ENCODE measurements at places on chromosomes 2 and 18.

GRCh38 chr2:142748559-142749099, 128.8 kb upstream of the KYNU start:
- no peak for DNase-seq

DNA sequence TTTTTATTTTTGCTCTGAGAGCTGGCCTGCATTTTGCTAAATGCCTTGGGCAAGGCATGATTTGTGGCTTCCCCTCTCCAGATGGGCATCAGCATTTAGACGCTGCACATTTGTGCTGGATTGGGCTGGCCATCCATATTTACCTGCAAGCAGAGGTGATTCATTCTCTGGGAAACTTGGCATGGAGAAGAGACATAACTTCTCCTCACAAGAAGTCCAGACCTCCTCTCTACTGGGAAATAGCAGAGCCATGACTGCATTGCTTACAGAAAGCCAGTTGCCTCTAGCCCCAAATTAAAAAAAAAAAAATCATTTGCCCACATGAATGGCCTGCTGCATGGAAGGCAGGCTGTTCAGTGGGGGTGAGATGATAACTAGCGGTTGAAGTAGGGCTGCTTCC, 120.1 kb downstream of the ACTR3 start:
- no peak for DNase-seq

GRCh38 chr18:6576718-6577375, 152.7 kb upstream of the ARHGAP28 start:
- DNase-seq: no peak

DNA sequence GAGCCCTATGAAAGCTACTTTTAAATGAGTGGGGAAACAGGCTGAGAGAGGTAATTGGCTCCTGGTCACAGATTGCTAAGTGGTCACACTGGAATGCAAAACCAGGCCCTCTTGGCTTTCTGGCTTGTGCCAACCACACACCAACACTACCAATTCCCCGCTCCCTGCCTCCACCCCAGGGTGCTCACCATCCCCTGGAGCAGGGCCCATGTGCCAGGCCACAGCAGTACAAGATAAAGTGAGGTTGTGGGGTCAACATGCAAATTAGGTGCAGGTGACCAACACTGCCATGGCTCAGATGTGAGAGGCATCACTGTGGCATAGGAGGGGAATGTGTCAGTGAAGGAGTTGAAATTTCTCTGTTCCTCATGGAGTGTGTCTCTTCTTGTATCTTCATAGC, 312.5 kb downstream of the MYCN start:
- DNase-seq: no peak

DNA sequence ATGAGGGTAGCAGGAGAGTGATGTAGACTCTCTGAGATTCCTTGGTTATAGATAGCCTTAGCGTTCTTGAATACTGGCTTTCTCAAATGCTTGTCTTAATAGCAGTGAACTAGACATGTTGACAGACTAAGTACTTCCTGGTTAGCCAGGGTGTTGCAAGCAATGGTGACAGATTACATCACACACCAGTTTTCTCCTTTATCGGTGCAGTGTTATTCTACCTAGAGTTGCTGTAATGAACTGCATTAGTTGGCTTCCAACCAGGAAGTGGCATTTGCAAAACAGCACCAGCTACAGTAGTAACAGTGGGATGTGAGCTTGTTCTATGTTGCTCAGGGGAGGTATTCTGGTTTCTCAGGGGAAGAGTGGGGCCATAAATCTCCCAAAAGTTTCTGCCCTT, 582.2 kb upstream of the DDX18 start:
- DNase-seq: no peak

- DNase-seq: no peak
These were observed 213.2 kb downstream of the RBM43 start for GRCh38 chr2:151048331-151049054.

DNA sequence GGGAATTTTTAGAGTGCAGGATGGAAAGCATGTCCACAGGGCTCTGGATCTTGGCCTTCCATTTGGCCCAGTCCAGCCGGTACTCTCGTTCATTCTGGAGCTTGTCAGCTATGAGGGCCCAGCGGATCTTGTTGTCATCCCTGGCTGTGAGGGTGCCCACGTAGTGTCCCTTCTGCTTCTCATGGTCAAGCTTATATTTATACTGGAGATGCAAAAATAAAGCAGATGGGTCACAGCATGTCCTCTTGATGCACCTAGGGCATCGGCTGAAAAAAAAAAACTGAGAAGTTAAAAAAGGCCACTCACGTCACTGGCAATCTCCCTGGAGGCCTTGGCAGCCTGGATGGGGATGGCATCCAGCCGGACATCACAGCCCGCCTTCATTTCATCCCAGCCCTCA, 160.5 kb downstream of the RIF1 start:
- DNase-seq: no peak

DNA sequence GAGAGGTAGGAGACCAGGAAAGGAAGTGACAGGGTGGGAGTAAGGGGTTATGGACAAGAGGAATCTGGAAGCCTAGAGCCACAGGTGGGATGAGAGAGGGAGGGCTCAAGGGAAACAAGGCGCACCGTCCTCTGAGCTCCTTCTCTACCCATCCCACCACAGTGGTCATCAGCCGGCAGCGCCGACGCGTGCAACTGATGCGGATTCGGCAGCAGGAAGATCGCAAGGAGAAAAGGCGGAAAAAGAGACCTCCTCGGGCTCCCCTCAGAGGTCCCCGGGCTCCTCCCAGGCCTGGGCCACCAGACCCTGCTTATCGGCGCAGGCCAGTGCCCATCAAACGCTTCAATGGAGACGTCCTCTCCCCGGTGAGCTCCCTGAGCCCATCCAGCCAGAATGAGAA, 5.2 kb downstream of the TMEM198 start:
- DNase-seq: no peak

- DNase-seq: no peak
These were observed 372.7 kb downstream of the FBXO15 start for GRCh38 chr18:73774811-73775509.

- DNase-seq: no peak
These were observed 32.0 kb downstream of the EFR3B start for GRCh38 chr2:25073914-25074313.

DNA sequence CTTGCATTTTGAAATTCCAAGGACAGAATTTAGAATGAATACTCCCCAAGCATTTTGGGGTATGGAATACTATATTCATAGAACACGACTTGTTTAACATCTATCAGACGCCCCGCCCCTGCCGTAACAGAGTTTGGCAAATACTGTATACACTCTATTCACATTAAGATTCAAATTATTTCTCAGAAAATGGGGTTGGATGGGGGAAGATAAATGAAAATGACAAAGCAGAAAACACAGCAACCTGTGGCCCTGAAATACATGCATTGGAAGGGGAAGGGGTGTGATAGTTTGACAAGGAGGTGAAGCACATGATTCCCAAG, 634.6 kb upstream of the SLC39A10 start:
- DNase-seq: no peak

- no peak for DNase-seq
These were observed 594.2 kb upstream of the NXPH2 start for GRCh38 chr2:139374296-139374850.

All from retina (tissue), 1 donor.